ENCODE measurements at places on chromosomes 2 and 18. TPM values are rescaled to one million over a fixed set of nuclear protein-coding genes. Genes with fewer than 3 reads are reported as not detected.
A peak's percentile ranks its signal among the peaks of the same experiment; 100 is the strongest.

Gene LRATD1
- not detected for total RNA-seq

Gene ROCK2
- 36.7 TPM for total RNA-seq

Gene TLX2
- total RNA-seq, result not detected

Gene UGT1A10
- total RNA-seq, result 8.2 TPM

Gene TRPM8
- 0.12 TPM for total RNA-seq

Gene AAMP
- 237 TPM for total RNA-seq

Gene SCN9A
- total RNA-seq, result 0.54 TPM

Gene NEURL3
- total RNA-seq, result 1.2 TPM

GRCh38 chr2:44596537-44597320 is 235.0 kb downstream of the CAMKMT start:
- no peak for DNase-seq

GRCh38 chr2:94871226-94872087 is at the start of gene TEKT4:
TSS of gene TEKT4 (plus strand) at chr2:94871430. CDS start at chr2:94871580, 150 bp downstream.
- DNase-seq, result peak; percentile 48

DNA sequence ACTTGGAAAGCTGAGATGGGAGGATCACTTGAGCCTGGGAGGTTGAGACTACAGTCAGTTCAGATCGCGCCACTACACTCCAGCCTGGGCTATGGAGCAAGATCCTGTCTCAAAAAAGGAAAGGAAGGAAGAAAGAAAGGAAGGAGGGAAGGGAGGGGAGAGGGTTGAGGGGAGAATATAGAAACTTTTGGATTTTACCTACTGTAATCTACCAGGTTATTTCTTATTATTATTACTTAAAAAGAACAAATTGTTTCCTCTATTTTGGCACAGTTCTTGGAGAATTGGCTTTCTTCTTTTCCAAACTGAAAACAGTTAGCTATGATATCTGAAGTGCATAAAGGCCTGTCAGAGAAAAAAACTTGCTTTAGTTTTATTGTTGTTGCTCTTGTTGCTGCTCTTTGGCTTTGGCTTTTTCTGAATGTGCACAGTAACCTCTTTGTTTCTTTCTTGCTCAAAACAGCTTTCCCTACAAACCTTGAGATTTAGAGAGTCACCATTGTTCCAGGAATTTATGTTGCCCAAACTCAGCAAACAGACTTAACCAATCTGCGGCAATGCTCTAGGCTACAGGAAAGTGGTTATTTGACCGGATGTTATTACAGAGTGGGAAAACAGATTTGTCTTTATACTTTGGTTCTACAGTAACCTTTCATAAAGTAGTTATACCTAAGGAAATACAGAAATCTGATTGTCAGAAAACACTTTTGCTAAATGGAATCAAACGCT is 214.9 kb downstream of the XIRP2 start:
- no peak for DNase-seq

DNA sequence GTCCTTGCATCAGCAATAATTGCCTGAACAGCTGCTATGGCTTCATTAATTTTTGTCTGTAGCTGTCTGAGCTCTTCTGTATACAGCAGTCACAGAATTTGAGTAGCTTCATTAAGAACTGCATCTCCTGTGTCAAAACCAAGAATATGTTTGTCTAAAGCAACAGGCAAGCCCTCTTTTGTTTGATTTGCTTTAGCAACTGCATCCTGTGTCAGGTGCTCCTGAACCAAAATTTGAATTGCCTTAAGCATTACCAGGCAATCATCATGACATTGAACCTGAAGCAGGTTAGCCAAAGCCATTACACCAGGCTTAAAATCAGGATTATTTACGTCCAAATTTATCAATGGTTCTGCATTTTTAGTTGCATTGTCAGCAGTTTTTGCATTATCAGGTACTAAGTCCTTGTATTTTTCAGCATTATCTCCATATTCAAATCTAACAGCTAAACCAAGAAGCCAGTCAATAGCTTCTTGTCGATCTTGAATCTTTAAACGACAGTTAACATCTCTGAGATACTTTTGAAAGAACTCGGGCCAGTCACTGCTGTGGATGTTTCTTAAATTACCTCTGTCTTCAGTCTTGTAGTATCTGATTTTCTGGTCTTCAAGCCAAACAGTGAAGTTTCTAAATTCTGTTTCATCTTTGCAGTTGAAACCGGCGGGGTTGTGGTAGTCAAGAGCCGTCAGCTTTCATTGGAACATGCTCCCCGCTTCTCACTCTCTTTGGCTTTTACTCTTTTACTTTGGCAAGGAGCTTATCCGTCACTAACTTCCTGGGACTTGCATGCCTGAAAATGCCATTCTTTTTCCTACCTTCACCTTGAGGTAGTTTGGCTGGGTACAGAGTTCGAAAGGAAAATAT is 42.2 kb downstream of the MERTK start:
- no peak for DNase-seq

- DNase-seq, result no peak
Observed at GRCh38 chr2:52079602-52080001, 1047.7 kb upstream of the NRXN1 start.

GRCh38 chr2:162746310-162746709 is 92.3 kb downstream of the KCNH7 start:
- no peak for DNase-seq

DNA sequence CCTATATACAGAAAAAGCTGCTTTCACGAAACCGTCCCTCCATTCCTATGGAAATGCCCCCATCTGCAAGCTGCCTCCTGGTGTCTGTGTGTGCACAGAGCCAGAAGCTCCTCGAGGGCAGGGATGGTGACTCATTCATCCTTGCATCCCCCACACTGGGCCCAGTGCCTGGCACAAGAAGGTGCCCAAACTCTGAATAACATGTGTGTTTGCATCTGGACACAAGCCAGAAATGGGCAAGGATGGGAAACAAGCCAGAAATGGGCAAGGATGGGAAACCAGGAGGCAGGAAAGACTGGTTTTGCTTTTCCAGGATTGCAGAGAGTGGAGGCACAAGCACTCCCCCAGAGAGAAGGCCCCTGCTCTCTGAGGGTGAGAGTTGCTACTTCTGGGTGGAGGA is 313.9 kb downstream of the CELF4 start:
- peak; percentile 23 for DNase-seq

GRCh38 chr2:239021651-239022436 is 174.0 kb downstream of the TWIST2 start:
- DNase-seq, result no peak

- no peak for DNase-seq
Observed at GRCh38 chr2:180246268-180246667, 239.2 kb upstream of the CWC22 start.

- no peak for DNase-seq
Observed at GRCh38 chr2:16382451-16382850, 283.2 kb downstream of the CYRIA start.

- no peak for DNase-seq
Observed at GRCh38 chr2:119914266-119914665, 98.6 kb upstream of the EPB41L5 start.

DNA sequence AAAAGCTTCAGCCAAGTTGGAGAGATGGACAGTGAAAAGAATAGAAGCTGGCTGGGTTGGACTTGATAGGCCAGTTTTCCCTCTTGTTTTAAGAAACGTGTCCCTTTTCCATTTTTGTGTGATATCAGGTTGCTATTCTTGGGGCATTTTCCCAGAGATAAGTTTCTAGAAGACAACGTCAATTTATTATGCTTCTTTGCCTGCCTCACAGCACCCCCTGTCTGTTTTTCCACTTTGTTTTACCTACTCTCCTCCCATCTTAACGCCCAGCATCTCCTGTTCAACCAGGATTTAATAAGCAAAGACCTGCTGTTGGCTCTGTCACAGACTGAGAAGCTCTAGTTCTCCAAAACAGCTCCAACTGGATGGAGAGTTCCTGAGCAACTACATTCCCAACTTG is 317.8 kb upstream of the ZNF521 start:
- DNase-seq, result no peak

GRCh38 chr2:199279146-199279545 is 178.6 kb downstream of the SATB2 start:
- no peak for DNase-seq

- no peak for DNase-seq
Observed at GRCh38 chr2:150812664-150813367, 325.3 kb upstream of the RND3 start.

DNA sequence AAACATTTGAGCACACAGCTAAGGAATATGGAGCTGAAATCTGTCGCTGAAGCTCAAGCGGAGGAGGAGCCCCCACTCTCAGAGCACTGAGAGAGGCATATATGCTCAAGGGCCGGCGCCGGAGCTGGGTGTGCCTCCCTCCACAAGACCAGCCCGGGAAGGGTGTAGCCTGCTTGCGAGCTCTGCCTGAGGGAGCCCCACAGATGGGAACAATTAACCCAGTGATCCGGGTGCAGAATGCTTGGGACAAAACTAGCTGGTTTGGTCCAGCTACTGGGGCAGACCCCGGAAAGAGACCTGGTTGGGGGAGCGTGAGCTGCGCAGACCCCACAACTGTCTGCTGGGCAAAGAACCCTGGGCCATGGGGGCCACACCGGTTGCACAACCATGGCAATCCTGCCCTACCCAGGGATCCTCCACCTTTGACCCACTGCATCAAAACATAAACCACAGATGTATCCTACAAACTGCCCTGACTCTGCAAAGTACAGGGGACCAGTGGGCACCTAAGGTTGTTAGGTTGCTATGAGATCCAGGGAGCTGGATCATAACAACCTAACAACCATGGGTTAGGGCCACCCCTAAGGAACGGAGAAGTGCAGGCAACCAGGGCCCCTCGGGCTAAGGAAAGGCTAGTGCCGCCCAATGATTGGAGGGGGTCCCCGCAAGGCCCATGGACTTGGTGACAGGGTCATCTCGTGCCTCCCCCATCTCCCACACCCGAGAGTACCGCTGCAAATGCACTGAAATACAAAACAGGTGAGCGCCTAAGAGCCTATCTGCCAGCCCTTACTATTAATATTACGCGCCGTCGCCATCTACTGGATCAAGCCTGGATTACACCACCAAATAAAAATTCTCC is 53.4 kb upstream of the SCN1A start:
- DNase-seq, result peak; percentile 33
